Left colon (tissue), 2 donors: ENCODE measurements at places on chromosomes 3 and 15. TPM values are rescaled to one million over a fixed set of nuclear protein-coding genes. Genes with fewer than 3 reads are reported as not detected.

The CHRM5 gene
- not detected for total RNA-seq

GRCh38 chr3:144200004-144200403 is 228.4 kb downstream of the DIPK2A start:
- DNase-seq, result no peak

GRCh38 chr3:77513542-77513941 is 473.6 kb downstream of the ROBO2 start:
- no peak for DNase-seq

DNA sequence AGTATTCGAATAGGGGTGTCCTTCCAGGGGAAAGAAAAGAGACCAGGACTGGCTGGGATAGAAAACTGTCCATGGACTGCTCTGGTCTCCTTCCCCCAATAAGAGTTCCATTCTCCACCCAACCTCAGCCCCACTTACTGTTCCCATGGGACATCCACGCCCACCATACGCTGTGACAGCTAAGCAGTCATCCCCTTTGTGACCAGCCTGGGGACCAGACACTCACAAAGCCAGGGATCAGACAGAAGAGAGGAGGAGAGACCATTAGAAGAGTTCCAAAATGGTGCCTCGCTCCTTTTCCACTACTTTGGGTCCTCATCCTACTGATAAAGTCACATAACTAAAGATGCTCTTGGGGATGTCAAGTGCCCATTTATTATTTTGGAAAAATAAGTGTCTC is 27.6 kb upstream of the GNB5 start:
- no peak for DNase-seq

DNA sequence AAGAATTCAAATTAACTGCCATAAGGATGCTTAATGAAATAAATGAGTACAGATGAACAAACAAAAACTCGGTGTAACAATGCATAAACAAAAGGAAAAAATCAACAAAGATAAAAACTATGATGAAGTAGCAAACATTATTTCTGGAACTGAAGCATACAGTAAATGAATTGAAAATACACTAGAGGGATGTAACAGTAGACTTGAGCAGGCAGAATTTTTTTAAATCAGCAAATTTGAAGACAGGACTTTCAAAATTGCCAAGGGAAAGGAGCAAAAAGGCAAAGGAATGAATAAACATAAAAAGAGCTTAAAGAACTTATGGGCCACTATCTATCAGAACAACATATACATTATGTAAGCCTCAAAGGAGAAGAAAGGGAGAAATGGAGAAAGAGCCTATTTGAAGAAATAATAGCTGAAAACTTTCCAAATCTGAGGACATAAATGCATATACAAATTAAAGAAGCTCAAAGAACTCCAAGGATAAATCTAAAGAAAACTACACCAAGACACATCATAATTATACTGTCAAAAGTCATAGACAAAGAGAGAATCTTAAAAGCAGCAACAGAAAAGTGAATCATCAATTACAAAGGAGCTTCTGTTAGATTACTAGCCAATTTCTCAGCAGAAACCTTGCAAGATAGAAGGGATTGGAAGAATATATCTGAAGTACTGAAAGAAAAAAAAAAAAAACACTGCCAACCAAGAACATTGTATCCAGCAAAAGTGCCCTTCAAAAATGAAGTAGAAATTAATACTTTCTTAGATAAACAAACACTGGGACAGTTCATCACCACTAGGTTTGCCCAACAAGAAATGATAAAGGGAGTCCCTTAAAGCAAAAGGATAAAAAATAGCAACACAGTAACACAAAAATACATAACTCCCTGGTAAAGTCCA is 15.5 kb downstream of the TOP2B start:
- DNase-seq, result no peak

- no peak for DNase-seq
Observed at GRCh38 chr15:31869686-31870307, 160.5 kb upstream of the CHRNA7 start.

DNA sequence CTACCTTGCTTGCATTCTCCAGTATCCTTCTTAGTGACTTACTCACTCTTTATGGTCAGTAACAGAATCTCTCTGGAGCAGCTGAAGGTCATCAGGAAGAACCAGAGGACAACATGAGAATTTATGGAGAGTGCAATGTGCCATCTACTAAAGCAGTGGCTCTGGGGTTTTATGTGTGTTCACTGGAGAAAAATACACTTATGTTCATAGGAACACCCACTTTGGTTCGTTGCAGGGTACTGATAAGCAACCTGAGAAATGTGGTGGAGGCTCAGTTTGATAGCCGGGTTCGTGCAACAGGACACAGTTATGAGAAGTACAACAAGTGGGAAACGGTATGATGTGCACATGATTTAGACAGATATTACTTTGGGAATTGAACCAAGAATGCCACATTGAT is 12.8 kb downstream of the CPB1 start:
- no peak for DNase-seq

DNA sequence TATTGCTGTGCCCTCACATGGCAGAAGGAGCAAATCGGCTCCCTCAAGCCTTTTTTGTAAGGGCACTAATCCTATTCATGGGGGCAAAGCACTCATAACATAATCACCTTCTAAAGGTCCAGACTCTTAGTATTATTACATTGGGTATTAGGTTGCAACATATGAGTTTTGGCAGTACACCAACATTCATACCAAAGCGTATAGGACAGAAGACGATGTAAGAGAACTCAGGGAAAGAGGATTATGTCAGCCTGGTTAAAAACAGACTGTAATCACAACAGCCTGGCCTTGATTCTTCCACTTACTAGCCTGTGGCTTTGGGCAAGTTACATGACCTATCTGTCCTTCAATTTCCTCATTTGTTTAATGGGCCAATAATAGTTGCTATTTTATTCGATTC is 828.5 kb upstream of the NECTIN3 start:
- no peak for DNase-seq

The LRRK1 gene
- total RNA-seq, result 52.7 TPM

- peak; percentile 33 for DNase-seq
Observed at GRCh38 chr3:47890828-47891612, 88.1 kb downstream of the DHX30 start.

GRCh38 chr3:146159037-146159436 is 1.9 kb downstream of the PLOD2 start:
- DNase-seq, result no peak

The CCR9 gene
- 0.34 TPM for total RNA-seq

The GMPPB gene
- total RNA-seq, result 54.2 TPM

DNA sequence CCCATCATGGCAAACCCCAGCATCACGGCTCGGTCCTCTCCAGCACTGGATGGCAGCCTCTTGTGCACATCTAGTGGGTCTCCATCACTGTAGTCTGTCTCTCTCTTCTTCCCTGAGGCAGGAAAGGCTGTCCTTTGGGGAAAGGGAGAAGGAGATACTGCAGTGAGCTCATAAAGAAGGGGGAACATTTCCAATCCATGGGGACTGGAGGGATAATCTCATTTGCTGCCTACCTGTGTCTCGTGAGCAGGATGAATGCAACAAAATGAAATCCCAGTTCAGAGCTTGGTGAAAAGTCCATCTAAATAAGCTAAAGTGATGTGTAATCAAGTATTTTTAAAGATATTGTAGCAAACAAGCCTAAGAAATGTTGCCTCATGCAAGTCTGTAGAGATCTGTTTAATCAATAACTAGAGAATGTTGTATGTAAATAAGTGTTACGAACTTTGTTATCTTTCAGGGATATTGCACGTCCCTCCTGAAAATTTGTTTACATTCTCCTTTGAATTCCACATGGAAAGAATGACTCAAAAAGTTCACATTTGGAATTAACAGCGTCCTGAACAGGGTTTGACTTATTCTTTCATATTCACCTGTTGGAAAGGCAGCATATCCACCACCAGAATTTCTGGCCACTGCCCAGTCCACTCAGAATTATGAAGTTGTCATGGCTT is at the start of gene KCNMB3:
TSS of gene KCNMB3 (minus strand) at position 312 of the 674 bp plus-strand sequence. CDS start at position 188, 124 bp downstream.
- DNase-seq, result no peak

DNA sequence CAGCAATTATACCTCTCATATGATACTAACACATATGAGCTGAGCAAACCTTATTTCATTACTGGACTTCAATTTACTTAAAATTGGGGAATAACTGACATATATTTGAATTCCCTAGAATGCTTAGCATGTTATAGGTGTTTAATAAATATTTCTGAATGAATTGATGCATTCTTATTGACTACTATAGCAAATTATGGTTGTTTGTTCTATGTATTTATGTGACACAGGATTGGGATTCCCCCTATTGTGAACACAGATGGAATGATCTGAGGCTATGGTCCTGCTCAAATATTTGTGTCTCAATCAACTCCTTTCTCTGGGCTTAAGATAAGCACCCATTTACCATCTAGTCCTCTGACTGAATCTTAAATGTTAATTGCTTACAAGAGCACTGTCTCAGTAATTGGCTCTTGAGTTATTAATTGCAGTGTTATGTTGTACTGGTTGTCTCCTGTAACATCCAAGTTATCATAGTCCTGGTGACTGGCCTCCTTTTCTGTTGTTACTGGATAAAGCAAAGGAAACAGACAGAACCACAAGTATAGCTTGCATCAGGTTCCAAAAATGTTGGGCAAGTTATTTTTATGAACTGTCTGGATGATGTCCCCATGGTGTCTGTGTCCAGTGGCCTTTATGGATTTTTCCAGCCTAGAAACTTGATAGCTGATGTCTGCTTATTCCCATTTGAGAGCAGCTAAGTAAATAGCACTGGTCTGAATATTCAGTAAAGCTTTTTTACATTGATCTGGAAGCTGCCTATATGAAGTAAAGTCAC is 2.3 kb upstream of the UACA start:
- DNase-seq, result no peak

The SAMD7 gene
- total RNA-seq, result not detected

DNA sequence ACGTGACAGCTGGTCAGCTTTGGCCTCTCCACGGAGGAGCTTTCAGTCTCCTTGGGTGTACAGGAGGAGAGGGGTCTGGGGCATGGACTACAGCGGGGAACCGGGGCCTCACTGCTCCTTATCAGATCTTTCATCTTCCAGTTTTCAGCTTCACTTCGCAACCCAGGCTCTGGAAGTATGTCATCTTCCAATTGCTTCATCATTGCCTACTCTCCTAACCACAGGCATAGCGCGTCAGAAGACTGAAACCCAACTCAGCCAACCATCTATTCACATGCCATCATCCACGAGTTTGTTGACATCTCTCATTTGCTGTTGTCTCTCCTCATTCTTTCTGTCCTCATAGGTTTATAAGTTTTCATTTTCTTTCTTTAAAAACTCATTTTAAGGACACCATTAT is 119.5 kb downstream of the MYLK start:
- DNase-seq, result no peak

- DNase-seq, result no peak
Observed at GRCh38 chr3:72008226-72008996, 223.5 kb upstream of the PROK2 start.

GRCh38 chr3:89052386-89052785 is 55.0 kb upstream of the EPHA3 start:
- DNase-seq, result no peak

GRCh38 chr3:129317848-129318247 is 39.2 kb downstream of the HMCES start:
- DNase-seq, result no peak

- no peak for DNase-seq
Observed at GRCh38 chr3:98994128-98994762, 92.8 kb upstream of the DCBLD2 start.

- no peak for DNase-seq
Observed at GRCh38 chr3:191781044-191781443, 320.1 kb downstream of the PYDC2 start.

DNA sequence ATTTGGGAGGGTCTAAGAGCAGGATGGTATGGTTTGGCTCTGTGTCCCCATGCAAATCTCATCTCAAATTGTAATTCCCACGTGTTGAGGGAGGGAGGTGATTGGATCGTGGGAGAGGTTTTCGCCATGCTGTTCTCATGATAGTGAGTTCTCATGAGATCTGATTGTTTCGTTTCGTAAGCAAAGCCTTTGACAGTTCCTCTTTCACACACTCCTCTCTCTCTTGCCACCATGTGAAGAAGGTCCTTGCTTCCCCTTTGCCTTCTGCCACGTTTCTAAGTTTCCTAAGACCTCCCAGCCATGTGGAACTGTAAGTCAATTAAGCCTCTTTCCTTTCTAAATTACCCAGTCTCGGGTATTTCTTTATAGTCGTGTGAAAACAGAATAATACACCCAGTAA is 553.7 kb downstream of the TAFA4 start:
- no peak for DNase-seq
